ENCODE measurements at places on chromosomes 6 and 20.

- DNase-seq, result no peak
Observed at GRCh38 chr6:13872681-13873080, 52.1 kb upstream of the RNF182 start.

DNA sequence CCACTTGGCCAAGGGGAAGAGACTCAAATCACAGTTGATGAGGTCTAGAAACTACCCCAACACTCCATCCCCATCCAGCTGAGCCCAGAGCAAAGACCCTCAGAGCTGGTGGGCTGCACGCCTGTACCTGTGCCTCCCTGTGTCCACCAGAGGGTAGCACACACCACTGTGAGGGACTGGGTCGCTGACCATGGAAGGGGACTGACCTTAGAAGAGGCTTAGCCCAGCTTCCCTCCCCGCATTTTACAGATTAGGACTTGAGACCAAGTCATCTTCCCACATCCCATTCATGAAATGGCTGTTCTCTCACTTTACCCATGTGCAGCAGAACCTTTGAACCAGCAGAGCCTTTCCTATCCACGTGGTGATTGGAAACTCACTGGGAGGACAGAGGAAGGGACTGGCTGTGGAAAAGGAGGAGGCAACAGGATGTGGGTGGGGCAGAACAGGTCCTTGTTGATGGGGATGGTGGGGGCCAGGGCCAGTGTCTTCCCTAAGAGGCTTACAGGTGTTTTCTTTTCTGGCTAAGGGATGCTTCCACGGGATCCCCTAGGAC lies 44.3 kb downstream of the CPXM1 start:
- DNase-seq, result no peak

DNA sequence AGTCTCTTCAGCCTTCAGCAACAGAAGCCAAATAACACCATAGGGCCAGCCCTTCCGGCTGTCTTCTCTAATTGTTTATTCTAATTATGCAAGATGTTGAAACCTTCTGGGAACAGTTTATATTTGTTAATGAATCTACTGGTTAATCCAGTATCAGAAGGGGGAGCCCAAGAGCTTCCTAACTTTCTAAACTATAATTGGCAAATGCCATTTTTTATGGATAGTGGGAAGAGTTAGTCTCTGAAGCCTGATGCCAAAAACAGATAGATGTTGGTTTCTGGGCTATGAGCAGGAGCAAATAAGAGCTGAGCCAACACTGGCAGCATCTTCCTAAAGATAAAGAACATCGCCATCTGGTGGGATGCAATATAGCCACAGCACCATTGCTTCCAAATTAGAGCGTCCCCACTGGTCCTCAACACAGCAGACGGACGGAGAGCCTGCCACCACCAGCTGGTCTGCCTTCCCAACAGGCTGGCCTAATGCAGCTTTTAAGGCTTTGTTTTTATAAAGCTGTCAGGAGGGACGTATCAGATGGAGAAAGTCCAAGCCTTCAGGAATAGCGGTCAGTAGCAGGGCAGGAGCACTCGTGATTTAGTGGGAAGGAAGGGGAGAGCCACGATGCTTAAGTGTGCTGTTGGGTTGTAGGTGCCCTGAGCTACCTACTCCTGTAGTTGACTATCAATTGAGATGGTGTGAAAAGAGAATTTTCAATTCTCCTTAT lies 118.8 kb downstream of the RALGAPA2 start:
- DNase-seq, result peak; percentile 37

GRCh38 chr6:4399656-4400055 lies 264.3 kb upstream of the ECI2 start:
- DNase-seq, result no peak

- DNase-seq, result no peak
Observed at GRCh38 chr20:61980647-61981583, 84.8 kb downstream of the TAF4 start.

DNA sequence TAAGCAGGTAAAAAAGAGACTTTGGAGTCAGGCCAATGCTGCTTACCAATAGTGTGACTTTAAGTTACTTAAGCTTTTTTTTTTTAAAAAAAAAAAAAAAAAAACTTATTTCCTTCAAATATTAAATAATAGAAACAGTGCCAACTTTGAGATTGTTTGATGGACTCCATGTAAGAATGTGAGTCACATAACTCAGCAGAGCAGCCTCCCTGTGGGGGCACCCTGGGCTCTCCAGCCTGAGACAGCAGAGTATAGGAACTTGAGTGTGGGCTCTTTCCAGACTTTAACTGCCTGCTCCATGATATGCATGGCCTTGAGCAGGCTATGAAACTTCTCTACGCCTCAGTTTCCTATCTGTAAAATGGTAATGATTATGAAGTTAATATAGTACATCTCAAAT lies 113.3 kb upstream of the SAMD5 start:
- no peak for DNase-seq

- no peak for DNase-seq
Observed at GRCh38 chr6:17417817-17418216, 24.4 kb downstream of the CAP2 start.

- DNase-seq, result no peak
Observed at GRCh38 chr6:20644667-20645370, 110.6 kb downstream of the CDKAL1 start.

- no peak for DNase-seq
Observed at GRCh38 chr6:37819802-37820717, 533 bp downstream of the ZFAND3 start.

DNA sequence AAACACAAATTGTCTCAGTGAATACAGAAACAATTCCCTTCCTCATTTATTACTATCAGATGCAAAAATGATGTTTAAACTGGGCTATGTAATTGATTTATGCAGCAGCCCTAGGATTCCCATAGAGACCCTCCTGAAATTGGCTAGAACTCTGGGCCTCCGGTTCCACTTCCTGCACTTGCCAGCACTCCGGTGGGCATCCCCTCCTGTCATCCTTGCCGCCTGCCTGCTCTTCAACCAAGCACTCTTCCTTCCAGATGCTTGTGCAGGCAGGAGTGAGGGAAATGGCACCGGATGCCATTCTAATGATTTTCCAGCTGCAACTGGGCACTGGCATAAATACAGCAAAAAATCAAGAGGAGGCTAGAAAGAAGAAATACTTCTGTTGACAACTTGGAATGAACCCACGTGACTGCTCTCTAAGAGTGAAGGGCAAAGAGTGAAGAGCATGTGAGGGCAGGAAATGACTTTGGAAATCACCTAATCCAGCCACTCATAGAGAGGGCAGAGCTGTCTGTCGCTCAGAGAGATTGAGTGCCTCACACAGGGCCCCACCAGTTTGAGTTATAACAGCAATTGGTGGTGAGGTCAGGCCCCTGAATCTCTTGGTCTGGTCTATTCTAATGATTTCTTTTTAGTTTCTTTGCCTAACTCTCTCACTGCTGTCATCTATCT lies 3.7 kb upstream of the NEDD9 start:
- peak; percentile 64 for DNase-seq

DNA sequence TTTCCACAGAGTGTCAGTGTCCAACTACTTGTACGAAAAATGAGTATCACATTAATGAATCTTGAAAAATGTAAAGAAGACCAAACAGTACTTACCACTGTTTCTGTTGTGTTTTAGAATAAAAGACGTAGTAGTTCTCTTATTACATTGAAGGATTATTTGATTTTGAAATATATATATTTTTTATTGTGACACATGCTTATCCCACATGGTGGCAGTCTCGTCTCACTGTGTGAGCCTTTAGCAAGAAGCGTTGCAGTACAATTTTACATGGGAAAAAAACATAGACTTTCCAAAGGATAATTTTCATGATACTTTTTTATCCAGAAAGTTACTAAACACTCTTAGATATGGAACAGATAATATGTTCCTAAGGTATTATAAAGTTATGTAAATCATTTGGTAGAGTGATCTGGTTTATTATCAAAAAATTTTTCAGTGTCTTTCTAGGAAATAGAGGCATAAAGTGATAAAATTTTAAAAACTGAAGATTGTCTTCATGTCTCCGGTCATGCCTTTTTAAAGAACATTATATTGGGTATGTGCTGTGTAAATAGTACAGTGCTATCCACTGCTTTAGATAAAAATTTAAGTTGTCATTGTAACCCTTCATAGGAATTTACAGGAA lies 117.5 kb upstream of the SAMD5 start:
- no peak for DNase-seq

DNA sequence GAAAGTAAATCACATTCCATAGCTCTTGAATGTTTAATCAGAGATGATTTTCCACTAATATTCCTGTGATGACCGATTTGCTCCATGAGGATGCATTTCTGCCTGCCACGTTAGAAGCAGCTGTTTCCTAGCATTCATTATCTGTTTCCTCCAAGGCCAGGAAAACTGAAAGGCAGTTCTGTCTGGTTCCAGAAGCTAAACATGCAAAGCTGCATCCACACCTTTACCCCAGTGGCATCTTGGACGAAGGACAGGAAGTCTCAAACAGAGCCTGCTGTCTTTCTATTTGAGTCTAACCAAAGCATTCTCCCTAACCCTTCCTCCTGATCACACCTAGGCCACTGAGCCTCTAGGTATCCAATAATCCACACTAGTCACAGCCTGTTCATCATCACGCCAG lies 27.6 kb downstream of the CNKSR3 start:
- no peak for DNase-seq

GRCh38 chr20:17636523-17637412 lies 45.3 kb downstream of the RRBP1 start:
- no peak for DNase-seq

DNA sequence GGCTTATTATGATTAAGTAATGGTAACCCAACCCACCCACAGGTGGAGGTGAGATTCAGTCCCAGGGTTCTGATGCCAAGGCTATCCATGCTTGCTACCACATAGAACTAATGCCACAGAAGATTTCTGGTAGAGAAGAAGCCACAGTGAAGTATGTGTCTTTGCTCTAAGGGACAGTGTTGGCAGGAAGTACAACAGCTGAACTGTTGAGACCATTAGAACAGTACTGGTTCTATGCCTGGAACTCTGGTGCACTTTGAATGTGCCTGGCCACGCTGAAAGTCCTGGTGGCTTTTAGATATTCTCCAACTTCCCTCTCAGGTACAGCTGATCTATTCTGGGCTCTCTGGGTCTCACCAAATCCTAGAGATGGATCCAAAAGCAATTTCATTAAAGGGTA lies 7.8 kb downstream of the STX7 start:
- DNase-seq, result no peak

GRCh38 chr6:133917781-133918180 lies 28.9 kb downstream of the TCF21 start:
- DNase-seq, result no peak

DNA sequence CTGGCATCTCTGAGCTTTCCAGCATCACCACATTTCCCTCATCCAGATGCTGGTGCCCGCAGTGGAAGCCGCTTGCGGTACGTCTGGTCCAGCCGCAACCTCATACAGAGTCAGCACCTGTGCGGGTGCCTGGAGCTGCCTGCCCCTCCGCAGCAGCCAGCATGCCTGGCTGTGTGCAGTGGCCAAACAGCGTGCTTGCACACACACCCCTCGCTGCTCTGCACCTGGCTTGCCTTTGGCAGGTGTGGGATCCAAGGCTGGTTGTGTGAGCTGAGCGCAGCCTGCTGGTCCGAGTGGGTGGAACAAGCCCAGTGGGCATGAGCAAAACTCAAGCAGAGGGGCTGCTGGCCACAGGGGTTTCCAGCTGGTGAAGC lies 3.1 kb upstream of the HINT3 start:
- DNase-seq, result no peak

DNA sequence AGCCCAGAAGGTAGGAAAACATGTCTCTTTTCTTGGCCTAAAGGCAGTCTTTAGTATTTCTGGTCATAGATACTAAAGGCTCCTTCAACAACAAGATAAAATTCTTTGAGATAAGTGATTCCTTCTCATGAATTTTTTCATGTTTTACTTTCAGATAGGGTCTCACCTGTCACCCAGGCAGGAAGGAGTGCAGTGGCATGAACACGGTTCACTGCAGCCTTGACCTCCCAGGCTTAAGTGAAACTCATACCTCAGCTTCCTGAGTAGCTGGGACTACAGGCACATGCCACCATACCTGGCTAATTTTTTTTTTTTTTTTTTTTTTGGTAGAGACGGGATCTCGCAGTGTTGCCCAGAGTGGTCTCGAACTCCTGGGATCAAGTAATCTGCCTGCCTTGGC lies 9.1 kb downstream of the PNLDC1 start:
- no peak for DNase-seq

DNA sequence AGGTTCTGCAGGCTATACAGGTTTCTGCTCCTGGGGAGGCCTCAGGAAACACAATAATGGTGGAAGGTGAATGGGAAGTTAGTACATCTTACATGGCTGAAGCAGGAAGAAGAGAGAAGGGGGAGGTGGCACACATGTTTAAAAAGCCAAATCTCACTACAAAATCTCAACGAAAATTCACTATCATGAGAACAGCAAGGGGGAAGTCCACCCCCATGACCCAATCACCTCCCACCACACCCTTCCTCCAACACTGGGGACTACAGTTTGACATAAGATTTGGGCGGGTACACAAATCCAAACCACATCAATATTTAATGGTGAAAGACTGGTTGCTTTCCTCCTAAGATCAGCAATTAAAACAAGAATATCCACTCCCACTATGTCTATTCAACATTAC lies 13.8 kb upstream of the POLR1H start:
- DNase-seq, result no peak

- no peak for DNase-seq
Observed at GRCh38 chr6:130127195-130127594, 95.6 kb downstream of the SAMD3 start.

- no peak for DNase-seq
Observed at GRCh38 chr6:128073389-128073788, 172.5 kb upstream of the THEMIS start.

- peak; percentile 49 for DNase-seq
Observed at GRCh38 chr20:9392892-9393857, 121.2 kb upstream of the LAMP5 start.

GRCh38 chr6:140909625-140910024 lies 1223.1 kb upstream of the GJE1 start:
- DNase-seq, result no peak

- peak; percentile 8 for DNase-seq
Observed at GRCh38 chr20:18436847-18437246, 30.0 kb downstream of the DZANK1 start.

- DNase-seq, result no peak
Observed at GRCh38 chr20:62217913-62218773, 1.9 kb downstream of the HRH3 start.

DNA sequence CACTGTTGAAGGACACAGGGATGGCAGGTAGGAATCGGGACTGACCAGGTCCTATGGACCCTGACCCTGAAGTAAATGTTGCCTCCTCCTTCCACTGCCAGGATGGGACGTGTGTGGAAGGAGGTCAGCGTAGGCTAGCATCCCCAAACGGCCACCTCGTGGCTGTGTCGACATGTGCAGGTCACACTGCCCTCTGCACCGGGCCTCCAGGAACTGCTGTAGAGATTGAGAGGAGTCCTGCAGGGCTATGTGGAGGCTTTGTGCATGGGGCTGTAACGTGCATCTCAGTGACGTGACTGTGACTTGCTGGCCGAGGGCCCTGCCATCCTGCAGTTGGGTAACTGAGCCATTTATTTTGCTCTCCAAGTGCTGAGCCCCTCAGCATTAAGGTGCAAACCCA lies 149.5 kb downstream of the PHACTR3 start:
- no peak for DNase-seq

GRCh38 chr6:140050101-140050995 lies 675.9 kb upstream of the CITED2 start:
- DNase-seq, result no peak

- no peak for DNase-seq
Observed at GRCh38 chr6:87230801-87231200, 75.4 kb downstream of the ZNF292 start.
